NCI-H510A treated with DMSO at 0.1 percent for 48 hours (cell line): ENCODE measurements at places on chromosomes 12 and 14.

DNA sequence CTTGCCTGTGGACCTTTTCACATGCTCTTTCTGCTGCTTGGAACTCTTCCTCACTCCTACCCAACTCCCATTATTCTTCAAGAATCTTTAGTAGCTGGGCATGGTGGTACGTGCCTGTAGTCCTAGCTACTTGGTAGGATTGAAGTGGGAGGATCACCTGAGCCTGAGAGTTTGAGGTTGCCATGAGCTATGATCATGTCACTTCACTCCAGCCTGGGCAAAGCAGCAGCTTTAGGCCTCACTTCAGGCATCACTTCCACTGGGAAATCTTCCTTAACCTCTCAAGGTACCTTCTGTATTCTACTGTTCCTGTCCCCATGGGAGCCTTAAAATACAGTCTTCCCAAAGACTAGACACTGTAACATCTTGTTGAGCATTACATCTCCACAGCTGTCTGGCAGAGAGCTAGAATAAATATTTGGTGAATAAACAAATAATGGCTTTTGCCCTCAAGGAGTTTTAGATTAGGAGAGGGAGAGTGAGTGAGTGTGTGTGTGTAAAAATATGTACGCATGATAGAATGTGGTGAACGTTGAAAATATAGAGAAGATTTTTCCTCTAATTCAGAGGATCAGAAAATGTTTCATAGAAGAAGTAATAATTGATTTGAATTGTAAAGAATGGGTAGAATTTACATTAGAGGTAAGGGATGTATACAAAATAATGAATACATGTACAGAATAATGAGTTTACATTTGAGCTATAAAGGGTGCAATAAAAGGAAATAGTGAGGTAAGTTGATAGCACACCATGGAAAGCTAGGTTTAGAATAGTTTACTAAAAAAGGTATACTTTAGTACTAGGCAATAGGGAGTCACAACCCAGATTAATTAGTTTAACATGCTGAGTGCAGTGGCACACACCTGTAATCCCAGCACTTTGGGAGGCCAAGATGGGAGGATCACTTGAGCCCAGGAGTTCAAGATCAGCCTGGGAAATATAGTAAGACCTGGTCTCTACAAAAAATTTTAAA, 29.2 kb upstream of the BMAL2 start:
- peak; percentile 42 for DNase-seq

GRCh38 chr12:54376596-54376995, 7.9 kb downstream of the ZNF385A start:
- DNase-seq = no peak

GRCh38 chr12:18267427-18268099, 6.2 kb downstream of the PIK3C2G start:
- DNase-seq = no peak

DNA sequence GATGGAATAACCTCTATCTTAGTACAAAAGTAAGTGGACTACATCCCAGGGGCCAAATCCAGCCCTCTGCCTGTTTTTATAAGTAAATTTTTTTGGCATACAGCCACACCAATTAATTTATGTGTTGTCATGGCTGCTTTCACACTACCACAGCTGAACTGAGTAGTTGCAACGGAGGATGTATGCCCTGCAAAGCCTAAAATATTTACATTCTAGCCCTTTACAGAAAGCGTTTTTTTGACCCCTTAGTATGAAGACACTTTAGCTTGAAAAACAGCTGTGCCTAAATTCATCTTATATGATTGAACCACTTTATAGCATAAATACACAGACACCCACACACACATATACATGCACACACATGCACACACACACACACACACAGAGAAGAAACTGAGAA, 501.6 kb downstream of the EGLN3 start:
- no peak for DNase-seq

DNA sequence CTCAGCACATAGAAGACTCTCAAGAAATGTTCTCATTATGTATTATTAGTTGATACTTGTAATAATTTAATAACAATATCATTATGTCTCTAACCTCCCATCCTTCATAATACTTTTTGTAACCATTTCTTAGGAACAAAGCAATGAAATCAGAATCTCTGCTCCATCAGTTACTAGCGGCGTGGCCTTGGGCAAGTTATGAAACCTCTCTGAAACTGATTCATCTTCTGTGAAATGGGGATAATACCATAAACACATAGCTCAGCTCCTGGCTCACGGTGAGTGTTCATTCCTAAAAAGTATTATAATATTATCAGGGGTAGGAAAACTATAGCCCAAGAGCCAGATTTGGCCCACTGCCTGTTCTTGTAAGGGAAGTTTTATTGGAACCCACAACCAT, 11.4 kb upstream of the CMKLR1 start:
- no peak for DNase-seq

DNA sequence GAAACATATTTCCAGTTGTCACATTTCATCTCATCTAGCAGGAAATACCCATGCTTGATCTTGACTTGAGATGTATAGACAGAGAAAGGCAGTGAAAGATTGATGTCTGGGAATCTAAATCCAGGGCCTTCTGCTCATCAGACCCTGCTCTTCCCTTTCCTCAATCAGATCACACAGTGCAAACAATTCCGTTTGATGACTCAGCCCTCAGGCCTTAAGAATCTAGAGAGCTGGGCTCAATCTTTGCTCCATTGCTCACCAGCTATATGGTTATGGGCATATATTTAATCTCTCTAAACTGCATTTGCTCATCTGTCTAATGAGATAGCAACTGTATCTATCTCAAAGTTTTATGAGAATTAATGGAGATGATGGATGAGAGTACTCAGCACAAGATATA, 201.8 kb upstream of the CCDC196 start:
- no peak for DNase-seq

DNA sequence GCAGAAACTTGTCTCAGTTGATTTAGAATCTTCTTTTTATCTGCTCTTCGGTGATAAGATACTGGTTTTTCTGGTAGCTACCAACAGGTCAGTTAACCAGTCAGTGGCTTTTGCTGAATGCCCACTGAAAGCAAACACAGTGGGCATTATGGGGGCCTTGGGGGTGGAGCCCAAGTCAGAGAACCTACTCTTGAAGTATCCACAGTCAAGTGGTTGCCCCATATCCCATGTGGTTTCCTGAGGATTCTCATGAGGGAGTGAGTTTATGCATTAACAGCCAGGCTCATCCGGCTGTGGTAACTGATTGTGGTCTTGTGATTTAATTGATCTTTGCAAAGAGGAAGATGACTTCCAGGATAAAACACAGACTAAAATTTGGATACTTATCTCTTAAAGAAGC, 83.7 kb downstream of the ST8SIA1 start:
- no peak for DNase-seq

- DNase-seq = no peak
Measured at GRCh38 chr14:105053996-105054395, 11.2 kb downstream of the GPR132 start.

DNA sequence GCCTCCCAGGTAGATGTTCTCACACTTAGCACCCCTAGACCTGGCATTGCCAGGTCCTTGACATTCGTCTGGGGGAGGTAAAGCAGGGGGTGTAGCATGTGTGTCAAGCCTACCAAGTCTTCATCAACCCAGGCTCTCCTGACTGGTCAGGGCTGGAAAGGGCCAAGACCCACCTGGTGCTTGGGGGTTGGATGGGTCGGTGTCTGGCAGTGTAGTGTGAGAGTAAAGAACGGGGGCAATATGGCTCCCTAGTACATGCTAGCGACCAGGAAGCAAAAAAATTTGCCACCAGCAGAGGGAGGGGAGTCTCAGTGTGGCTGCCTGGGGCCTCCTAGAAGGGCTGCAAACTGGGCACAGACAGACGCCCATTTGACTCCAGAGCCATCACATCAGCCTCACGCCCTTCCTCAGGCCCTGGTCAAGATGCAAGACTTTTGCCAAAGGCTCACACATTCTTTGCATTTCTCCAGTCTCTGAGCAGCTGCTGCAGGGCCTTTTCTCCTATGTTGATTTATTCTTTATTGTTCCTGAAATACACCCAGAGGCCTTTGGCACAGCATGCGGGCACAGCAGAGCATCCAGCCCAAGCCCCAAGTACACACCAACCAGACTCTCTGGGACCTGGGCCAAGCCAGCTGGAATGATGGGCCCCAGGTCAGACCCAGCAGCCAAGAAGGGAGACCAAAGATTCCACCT, 38.3 kb upstream of the PNMA1 start:
- no peak for DNase-seq

GRCh38 chr12:16828891-16829290, 222.9 kb upstream of the LMO3 start:
- peak; percentile 58 for DNase-seq

- no peak for DNase-seq
Measured at GRCh38 chr14:59036134-59036533, 152.3 kb upstream of the DAAM1 start.

GRCh38 chr12:3565985-3566384, 75.0 kb downstream of the PRMT8 start:
- no peak for DNase-seq

- no peak for DNase-seq
Measured at GRCh38 chr14:93073910-93074769, 41.6 kb downstream of the ITPK1 start.

- no peak for DNase-seq
Measured at GRCh38 chr12:110149086-110149660, 25.0 kb downstream of the IFT81 start.

GRCh38 chr12:103596981-103597380, 9.9 kb downstream of the STAB2 start:
- no peak for DNase-seq

DNA sequence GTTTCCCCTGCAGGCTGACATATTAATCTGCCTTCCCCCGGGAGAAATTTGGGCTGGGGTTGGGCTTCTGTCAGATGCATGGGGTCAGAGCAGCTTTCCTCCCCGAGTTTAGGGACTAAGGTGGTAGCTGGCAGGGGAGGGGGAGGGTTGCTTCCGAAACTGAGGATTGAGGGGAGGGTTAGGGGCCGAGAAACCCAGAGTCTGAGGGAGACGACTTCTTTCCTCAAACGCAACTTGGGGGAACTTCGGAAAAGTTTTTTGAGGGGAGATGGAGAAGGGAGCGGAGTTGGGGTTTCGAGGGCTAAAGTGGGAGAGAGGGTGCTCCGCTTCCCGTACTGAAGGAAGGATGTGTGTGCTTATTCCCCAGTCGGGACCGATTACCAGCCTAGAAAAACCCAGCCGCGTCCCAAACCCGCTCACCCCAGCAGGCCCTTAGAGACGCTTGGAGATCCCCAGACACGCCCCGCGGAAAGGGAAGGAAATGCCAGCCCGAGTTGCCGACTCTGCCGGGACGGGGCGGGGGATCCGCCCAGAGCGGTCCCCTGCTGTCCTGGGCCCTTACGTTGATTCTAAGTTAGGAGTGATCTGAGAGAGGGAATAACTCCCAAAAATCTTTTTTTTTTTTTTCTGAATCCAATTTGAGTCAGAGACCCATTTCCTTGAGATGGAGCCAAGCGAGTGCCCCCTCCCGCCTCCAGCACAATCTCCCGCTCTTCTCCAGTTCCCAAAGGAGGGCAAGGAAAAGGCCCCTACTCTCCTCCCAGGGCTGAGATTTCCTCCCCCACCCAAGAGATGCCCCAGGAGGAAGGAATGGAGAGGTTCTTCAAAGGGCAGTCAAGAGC, 61.9 kb downstream of the SMUG1 start:
- no peak for DNase-seq

GRCh38 chr12:106296179-106296877, 6.2 kb upstream of the TCP11L2 start:
- DNase-seq = no peak

GRCh38 chr14:22427771-22428231, 161.2 kb downstream of the DAD1 start:
- no peak for DNase-seq

- no peak for DNase-seq
Measured at GRCh38 chr14:53962953-53963319, 6.3 kb upstream of the BMP4 start.

- peak; percentile 97 for DNase-seq
Measured at GRCh38 chr12:130043685-130044406, 118.4 kb upstream of the FZD10 start.

DNA sequence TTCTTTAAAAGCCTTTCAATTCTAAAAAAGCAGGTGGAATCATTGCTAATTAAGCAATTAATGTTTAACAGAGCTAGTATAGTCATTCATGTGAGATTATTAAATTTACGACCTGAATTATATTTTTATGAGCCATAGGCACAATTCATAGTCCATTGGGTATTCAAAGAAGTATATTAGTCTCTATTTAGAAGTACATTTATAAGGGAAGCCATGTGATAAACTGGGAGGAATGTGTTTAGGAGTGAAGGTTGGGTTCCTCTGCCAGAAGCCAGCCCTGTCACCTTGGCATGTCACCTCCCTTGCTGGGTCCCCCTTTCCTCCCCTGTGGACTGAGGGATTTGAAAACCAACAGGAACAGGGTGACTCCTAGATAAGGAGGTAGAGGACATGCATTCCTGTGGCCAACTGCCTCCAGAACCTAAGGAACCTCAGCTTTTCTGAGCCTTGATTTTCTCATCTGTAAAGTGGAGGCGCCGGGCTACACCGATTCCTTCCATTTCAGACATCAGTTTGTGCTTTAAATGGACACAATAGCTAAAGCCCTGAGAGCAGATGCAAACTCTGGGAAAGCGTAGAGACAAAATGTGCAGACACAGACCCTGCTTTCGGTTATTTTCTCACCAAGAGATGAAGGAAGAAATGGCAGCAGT, 5.4 kb upstream of the KRT2 start:
- no peak for DNase-seq
